ENCODE measurements at places on chromosomes 16 and 17.
A peak's percentile ranks its signal among the peaks of the same experiment; 100 is the strongest.

DNA sequence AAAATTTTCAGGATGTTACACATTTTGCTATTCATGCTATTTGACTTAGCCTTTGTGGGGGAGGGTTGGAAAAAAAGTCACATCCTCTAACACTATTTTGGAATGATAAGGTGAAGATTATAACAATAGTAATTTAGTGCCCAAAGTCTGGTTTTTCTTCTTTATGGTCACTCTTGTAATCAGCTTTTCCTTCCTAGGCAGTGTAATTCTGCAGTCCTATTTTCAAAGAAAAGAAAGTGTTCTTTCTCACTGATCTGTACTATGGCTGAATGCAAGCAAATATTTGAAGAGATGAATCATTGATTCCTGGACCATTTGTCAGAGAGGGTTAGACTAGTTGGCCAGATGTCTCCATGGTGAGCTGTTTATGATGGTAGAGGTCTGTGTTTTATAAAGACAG, 8.4 kb downstream of the RSPRY1 start:
- DNase-seq, result peak; percentile 91

GRCh38 chr17:82328141-82328993, 5.2 kb downstream of the SECTM1 start:
- DNase-seq, result no peak

DNA sequence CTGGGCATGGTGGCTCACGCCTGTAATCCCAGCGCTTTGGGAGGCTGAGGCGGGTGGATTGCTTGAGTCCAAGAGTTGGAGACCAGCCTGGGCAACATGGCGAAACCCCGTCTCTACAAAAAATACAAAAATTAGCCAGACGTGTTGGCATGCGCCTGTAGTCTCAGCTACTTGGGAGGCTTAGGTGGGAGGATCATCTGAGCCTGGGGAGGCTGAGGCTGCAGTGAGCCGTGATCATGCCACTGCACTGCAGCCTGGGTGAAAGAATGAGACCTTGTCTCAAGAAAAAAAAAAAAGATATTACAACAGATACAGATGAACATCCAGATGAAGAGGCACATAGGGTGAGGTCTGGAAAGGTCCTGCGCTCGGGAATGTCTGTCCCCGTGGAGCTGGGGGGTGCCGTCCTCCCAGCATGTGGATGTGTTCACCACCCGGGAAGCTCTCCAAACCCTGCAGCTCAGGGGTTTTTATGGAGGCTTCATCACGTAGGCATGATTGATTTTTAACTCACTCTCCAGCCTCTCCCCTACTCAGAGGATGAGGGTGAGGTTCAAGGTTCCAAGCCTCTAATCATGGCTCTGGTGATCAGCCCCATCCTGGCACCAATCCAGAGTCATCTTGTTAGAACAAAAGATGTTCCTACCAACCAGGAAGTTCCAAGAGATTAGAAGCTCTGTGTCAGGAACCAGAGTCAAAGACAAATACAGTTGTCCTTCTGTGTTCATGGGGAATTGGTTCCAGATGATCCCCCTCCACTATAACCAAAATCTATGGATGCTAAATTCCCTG, 85.0 kb upstream of the DNAJA2 start:
- peak; percentile 10 for DNase-seq

DNA sequence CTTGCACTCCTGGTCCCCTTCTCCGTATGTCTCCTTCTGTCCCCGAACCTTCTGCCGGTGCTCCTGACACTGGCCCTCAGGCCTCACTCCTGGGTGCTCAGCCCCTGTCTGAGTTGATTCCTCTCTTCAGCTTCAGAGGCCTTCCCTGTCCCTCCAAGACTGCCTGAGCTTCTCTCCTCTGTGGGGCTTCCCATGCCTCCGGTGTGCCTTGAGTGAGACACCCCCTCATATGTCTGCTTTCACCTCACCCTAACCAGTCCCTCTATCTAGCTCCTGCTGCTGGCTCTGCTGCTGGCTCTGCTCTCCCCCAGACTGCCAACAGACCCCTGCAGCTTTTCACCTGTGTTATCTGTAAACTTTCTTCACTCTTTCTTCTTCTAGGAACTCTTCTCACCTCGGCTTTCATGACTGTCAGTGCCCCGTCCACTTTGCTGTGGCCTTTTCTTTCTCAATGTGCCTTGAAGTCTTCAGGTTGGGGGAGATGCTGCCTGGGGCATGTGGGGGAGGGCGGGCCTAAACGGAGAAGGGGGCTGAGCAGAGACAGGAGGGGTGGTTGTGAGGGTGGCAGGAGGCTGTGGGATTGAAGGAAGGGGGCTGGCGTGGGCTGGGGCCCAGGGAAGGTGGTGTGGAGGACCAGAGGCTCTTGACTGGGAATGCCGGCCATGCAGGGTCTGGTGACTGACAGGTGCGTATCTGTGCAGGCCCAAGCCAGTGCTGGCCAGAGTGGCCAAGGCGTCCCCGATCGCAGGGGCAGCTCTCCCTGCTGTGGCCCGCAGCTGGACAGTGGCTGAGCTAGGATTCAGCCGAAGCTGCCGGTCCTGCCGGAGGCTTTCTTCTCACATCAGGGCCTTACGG, 81.3 kb downstream of the METRNL start:
- DNase-seq, result no peak

DNA sequence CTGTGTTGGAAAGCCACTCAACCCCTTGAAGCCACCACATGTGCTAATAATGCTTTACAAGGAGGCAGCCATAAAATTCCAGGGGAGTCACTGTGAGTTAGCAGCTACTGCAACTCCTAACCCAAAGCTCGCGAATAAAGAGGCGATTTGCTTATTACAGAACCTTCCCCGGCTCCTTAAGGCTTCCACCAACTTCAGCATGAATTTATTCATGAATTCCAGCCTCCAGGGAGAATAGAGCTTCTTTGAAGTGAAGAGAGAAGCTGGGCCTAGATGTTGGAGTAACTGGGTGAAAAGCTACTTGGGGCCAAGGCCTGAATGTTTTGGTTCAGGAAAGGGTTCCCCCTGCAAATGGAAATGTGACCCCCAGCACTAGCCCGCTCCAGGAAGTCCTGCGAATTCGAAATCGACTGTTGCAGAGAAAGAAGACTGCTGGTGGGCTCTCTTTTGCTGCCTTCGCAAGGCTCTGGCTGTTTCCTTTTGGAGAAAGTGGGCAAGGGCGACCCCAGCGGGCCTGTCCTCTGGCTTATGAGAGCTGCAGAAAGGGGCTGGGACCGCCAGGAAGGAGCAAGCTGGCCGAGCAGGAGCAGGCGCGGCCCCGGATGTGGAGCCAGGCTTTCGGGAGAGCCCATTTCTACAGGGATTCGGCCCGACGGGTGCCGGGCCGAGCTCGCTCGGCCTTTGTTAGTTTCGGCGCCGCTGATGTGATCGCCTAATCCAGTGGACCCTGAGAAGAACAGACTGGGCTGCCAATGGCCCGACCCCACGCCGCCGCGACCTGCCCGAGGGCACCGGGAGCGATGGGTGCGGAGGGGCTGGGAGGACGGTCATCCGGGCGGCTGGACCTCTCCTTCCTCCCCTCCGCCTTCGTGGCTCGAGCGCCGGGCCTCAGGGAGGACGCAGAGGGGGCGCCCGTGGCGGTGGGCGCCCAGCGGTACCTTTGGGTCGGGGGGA, 7.6 kb downstream of the CBX8 start:
- DNase-seq, result no peak

GRCh38 chr16:29862383-29862883, 593 bp downstream of the CDIPT start:
- no peak for DNase-seq

DNA sequence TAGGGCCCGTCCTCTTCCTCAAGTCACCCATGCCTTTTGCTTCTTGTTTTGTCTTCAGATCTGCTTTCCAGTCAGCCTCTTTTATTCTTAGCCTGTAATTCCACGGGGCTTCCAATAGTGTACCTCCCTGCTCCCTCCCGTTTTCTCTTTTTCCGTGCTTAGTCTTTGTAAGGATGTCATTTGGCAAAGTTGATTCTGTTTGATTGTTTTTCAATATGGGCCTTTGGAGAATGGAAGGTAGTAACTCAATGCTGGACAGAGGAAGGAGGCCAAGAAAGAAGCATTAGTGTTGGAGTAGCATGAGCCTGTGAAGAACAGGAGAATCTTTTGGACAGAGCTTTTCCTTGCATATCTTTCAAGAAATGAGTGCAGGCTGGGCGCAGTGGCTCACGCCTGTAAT, 6.5 kb downstream of the WWP2 start:
- no peak for DNase-seq

- no peak for DNase-seq
Observed at GRCh38 chr16:54744998-54745397, 185.7 kb upstream of the IRX5 start.

GRCh38 chr17:10352893-10353292, 19.9 kb downstream of the MYH13 start:
- no peak for DNase-seq

DNA sequence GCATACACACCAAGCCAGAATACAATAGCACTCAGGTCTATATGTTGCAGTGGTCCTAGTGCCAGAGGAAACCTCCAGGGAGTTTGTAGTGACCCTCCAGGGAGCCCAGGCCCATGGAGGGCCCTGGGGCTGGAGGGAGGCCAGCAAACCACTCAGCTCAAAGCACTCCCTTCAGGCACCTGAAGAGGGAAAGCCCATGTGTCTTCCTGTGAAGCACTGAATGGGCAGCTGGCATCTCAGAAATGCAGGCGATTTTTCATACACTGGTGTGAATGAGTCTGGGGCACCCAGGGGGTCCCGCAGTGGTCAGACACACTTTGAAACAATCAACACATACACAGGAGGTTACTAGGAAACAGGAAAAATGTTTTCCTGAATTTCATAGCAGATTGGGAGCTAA, 12.8 kb downstream of the TBC1D26 start:
- DNase-seq, result no peak

DNA sequence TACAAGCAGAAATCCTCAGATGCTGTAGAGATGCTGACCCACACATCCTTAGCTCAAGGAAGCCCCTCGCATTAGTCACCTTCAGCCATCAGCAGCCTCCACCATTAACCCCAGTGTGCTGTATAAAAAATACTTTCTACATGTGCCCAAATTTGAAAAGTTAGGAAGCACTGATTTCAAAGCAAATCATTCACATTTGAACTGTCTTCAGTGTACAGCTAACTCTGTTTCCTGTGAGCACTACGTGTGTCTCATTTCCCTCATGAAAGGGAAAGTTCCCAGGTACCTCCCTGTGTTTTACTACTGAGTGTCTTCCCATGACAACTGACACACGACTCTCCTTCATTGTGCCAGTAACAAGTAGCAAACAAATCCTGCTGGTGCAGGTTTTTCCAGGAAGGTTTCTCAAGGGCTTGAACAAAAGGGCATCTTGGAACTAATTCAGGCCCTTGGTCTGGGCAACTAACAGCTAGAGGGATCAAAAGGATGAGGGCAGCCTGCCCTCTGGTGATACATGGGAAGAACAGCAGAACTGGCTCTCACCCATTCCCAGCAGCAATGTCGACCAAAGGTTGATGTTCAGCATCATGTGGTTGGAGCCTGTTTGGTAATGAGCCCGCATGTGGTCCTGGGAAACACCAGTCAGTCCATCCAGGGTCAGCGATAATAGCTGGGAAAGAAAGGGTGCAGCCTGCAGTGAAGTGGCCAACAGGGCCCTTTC, 4.0 kb downstream of the SLC35B1 start:
- peak; percentile 73 for DNase-seq

GRCh38 chr16:87496447-87496801, 3.6 kb upstream of the ZCCHC14 start:
- DNase-seq, result no peak

GRCh38 chr16:84593825-84594724, 23.8 kb downstream of the COTL1 start:
- DNase-seq, result peak; percentile 45

Data from fibroblast of mammary gland (primary cell).